WTC11 (cell line): ENCODE measurements at places on chromosomes 1 and 21. TPM values are rescaled to one million over a fixed set of nuclear protein-coding genes. Genes with fewer than 3 reads are reported as not detected.

- H3K4me1 ChIP-seq = peaks cover 14% of the 10 kb centered on the region
- no peak overlapping the region for H3K4me3 ChIP-seq
- H3K36me3 ChIP-seq = no peaks in the 10 kb centered on the region
- no peaks in the 10 kb centered on the region for H3K27me3 ChIP-seq
- no peak overlapping the region for H3K27ac ChIP-seq
- no peak for DNase-seq
Measured at GRCh38 chr1:216896146-216896545, 172.9 kb upstream of the ESRRG start.

GRCh38 chr1:50371749-50372148, 51.5 kb downstream of the DMRTA2 start:
- peaks cover 22% of the 10 kb centered on the region for H3K27me3 ChIP-seq
- no peak overlapping the region for H3K27ac ChIP-seq
- no peak overlapping the region for H3K4me3 ChIP-seq
- DNase-seq = no peak

DNA sequence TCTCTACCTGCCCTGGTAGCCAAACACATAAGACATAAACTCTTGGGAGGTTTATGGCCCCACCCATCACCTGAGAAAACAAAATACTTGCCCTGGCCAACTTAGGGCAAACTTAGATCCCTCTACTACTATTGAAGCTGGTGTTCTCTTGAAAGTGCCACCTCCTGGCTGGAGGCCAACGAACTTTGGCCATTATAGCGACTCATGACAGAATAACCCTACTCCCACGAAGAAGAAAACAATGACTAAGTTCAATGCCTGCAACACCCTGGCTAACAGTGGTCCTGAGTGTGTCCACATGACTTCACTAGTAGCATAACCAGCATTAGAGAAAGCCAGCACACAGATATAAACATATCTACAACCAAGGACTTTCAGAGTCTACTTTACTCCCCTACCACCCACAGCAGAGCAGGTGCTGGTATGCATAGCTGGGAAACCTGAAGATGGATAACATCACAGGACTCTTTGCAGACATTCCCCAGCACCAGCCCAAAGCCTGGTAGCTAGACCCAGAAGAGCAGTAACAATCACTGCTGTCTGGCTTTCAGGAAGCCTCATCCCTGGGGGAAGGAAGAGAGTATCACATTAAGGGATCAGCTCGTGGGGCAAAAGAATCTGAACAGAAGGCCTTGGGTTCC, 81.0 kb downstream of the SLC30A10 start:
- no peak for DNase-seq
- H3K27me3 ChIP-seq = peaks cover 5% of the 10 kb centered on the region; the same call in 1 of the 2 replicates
- no peaks in the 10 kb centered on the region for H3K4me1 ChIP-seq
- H3K27ac ChIP-seq = no peak overlapping the region
- H3K4me3 ChIP-seq = no peak overlapping the region

The GBP2 gene
- total RNA-seq = 0.24 to 0.69 TPM (median 0.46 TPM) in 3 replicates

DNA sequence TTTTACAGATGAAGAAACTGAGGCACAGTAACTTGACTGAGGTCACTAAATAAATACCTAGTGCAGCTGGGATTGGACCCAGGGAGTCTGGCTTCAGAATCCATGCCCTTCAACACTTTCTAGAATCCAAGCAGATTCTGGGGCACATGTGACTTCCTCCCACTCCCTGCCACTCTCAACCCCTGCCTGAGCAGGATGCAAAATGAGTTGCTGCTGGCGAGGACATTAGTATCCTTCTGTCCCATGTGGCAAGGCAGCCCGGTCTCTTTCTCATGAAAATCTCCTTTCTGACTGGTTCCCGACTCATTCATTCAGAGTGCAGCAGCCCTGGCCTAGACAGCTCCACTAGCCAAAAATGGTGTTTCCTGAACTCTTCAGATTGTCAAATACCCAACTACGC, 28.4 kb downstream of the TNNT2 start:
- H3K4me3 ChIP-seq = no peak overlapping the region
- H3K27me3 ChIP-seq = no peaks in the 10 kb centered on the region; the same call in 1 of the 2 replicates
- no peak for DNase-seq
- H3K4me1 ChIP-seq = peaks cover 45% of the 10 kb centered on the region

DNA sequence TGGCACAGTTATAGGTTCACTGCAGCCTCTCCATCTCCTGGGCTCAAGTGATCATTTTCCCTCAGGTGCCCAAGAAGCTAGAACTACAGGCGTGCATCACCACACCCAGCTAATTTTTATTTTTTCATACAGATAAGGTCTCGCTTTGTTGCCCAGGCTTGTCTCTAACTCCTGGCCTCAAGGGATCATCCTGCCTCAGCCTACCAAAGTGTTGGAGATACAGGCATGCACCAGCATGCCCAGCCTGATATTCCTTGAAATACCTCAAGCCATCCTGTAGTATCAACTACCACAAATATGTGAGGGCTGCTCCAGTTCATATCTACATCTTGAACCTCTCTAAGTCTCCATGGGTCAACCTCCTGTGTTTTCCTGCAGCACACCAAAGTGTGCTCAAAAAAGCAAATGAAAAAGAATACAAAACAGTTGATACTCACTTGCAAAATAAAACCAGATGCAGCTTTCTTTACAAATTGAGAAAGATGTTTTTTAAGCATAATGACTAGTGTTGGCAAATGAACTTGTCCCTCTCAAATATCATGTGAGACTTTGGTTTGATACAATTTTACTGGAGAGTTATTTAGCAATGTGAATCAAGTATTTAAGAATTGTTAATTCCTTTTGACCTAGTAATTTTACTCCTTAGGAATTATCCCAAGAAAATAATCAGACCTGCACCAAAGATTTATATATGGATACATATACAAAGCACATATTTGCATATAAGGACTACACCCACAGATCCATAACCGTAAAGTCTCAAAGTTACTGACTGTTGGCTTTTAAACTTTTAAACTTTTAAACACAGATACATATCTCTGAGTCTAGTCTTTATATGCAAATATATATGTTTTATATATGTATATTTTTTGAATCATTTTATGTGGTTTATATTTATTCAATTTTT, 197.7 kb downstream of the NRIP1 start:
- H3K27ac ChIP-seq = no peak overlapping the region
- H3K4me1 ChIP-seq = peaks cover 26% of the 10 kb centered on the region
- H3K27me3 ChIP-seq = no peaks in the 10 kb centered on the region

DNA sequence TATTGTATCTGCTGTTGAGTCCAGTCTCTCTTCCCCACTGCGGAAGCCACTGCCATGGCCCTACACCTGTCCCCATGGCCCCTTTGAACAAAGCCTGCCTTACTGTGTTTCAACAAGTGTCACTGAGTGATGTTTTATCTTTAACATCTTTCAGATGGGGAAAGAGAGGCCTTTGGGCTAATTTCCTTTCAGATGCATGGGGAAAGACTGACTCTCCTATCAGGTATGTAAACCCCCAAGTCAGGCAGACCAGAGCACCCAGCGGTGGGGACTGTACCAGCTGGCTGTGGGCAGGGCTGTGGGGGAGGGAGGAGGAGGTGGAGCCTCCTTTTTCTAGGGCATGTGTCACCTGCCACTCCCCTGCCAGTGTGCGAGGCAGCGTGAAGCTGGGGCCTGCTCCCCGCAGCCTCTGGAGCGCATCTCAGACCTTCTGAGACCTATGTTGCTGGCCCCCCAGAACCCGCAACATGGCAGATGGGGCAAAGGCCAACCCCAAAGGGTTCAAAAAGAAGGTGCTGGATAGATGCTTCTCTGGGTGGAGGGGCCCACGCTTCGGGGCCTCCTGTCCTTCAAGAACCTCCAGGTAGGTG, at the start of gene PLA2G2F:
TSS of gene PLA2G2F (plus strand) at position 363 of the 590 bp plus-strand sequence. CDS start at position 468, 105 bp downstream.
- no peak within 1 kb of the TSS for H3K27ac ChIP-seq
- H3K4me3 ChIP-seq = no peak within 1 kb of the TSS
- H3K4me1 ChIP-seq = no peaks in the 10 kb centered on the region
- 0 out of 2 replicates have a peak, but pooled peaks cover 3% of the 10 kb centered on the region for H3K27me3 ChIP-seq
- peaks cover 8% of the 10 kb centered on the region for H3K36me3 ChIP-seq

GRCh38 chr1:9062021-9062471, 7.4 kb downstream of the SLC2A5 start:
- no peak for DNase-seq
- no peaks in the 10 kb centered on the region for H3K27me3 ChIP-seq
- H3K4me1 ChIP-seq = peaks cover 13% of the 10 kb centered on the region
- no peak overlapping the region for H3K4me3 ChIP-seq
- H3K27ac ChIP-seq = no peak overlapping the region
- no peaks in the 10 kb centered on the region for H3K36me3 ChIP-seq

DNA sequence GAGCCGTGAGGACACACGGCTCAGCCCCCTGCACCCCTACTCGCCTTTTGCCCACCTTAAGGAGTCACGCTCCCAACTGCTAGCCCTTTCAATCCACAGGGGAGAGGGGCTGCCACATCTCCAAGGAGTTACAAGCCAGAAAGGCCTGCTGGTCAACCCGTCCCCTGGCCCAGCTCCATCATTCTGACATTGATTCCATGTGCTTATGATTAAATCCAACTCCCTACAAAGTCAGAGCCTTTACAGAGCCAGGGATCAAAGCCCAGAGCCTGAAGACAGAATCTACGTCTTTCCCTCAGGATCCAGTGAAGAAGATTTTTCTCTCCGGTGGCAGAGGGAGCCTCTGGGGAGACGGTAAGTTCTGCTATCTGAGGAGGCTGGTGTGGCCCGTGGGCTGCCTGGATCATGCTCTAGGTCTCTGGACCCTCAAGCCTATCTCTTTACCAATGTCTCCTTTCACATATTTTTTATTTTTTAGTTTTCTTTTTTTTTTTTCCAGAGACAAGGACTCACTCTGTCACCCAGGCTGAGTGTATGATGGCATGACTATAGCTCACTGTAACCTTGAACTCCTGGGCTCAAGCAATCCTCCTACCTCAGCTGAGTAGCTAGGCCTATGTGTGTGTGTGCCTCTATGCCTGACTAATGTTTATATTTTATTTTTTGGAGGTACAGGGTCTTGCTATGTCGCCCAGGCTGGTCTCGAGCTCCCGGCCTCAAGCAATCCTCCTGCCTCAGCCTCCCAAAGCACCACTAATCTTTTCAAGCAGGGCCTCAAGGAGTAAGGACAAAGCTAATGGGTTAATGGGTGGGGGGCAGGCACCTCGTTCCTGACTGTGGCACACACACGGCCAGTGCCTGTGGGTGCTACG, 61.3 kb downstream of the SLC66A1 start:
- peaks cover 22% of the 10 kb centered on the region for H3K36me3 ChIP-seq
- no peaks in the 10 kb centered on the region for H3K4me1 ChIP-seq
- no peak for DNase-seq
- no peak overlapping the region for H3K4me3 ChIP-seq
- H3K27me3 ChIP-seq = no peaks in the 10 kb centered on the region

The PLA2G2A gene
- total RNA-seq = 1.2 to 2.6 TPM (median 1.9 TPM) in 3 replicates

The KRTAP12-3 gene
- not detected in 3 replicates for total RNA-seq

The DHX9 gene
- total RNA-seq = 227 to 280 TPM (median 239 TPM) in 3 replicates

The C1QC gene
- 0.21 to 0.66 TPM (median 0.28 TPM) in 3 replicates for total RNA-seq

DNA sequence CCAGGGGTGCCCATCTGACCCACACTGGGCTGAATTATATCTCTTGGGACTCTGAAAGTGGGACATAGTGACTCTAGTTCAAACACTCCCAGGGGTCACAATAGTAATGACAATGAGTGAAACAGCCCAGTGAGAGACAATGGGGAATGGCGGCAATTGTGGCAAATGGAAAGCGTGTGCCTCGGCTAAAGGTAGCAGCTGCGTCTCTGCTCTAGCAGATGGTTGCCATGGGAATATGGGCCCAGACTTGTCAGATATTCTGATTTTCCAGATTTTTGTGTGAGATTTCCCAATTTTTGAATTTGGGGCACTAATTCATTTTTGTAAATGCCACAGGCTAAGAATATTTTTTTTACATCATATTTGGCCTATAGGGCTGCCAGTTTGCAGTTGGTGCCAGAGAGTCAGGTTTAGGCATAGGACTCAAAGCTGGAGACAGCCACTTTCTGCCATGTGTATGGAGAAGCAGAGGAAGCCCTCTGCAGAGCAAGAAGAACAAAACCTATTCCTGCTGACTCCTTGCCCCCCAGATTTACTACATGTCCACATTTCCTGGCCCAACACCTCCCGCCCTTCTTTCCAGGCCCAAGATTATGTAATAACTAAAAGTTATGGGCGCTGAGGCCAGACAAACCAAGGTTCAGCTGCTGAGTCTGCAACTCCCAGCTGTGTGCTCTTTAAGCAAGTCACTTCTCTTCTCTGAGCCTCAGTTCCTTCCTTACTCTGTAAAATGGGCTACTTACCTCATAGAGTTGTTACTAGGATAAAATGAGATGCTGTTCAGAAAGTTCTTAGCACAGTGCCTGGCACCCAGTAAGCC, 21.6 kb upstream of the PTP4A2 start:
- H3K27me3 ChIP-seq = peaks cover 2% of the 10 kb centered on the region; the same call in 1 of the 2 replicates
- no peak for DNase-seq
- H3K36me3 ChIP-seq = no peaks in the 10 kb centered on the region
- H3K4me3 ChIP-seq = no peak overlapping the region

The AUNIP gene
- total RNA-seq = 14.2 to 16.1 TPM (median 15.1 TPM) in 3 replicates

- H3K27me3 ChIP-seq = no peaks in the 10 kb centered on the region
- H3K36me3 ChIP-seq = no peaks in the 10 kb centered on the region
- peaks cover 21% of the 10 kb centered on the region for H3K4me1 ChIP-seq
Measured at GRCh38 chr1:115327270-115327669, 10.8 kb downstream of the NGF start.

The ADAMTS4 gene
- 9.1 to 11.2 TPM (median 10.0 TPM) in 3 replicates for total RNA-seq

The C1orf232 gene
- total RNA-seq = not detected in 3 replicates

The LCE5A gene
- not detected in 3 replicates for total RNA-seq

GRCh38 chr1:188489336-188490112, 1660.8 kb downstream of the PLA2G4A start:
- H3K27me3 ChIP-seq = no peaks in the 10 kb centered on the region
- no peak overlapping the region for H3K27ac ChIP-seq
- no peak overlapping the region for H3K4me3 ChIP-seq
- H3K4me1 ChIP-seq = peaks cover 4% of the 10 kb centered on the region
